Epithelial cell of proximal tubule (primary cell): ENCODE measurements at places on chromosomes 13 and 19. TPM values are rescaled to one million over a fixed set of nuclear protein-coding genes. Genes with fewer than 3 reads are reported as not detected.

TUBB4A gene
- 0.72 and 3.1 TPM in 2 replicates for total RNA-seq

IER2 gene
- 105 and 145 TPM in 2 replicates for total RNA-seq

ZNF816 gene
- 2.5 and 4.2 TPM in 2 replicates for total RNA-seq

CERS1 gene
- 0.87 and 2.0 TPM in 2 replicates for total RNA-seq

RFPL4A gene
- not detected in 2 replicates for total RNA-seq

TNFSF13B gene
- total RNA-seq = 0.12 and 0.51 TPM in 2 replicates

B3GNT3 gene
- 11.1 and 17.3 TPM in 2 replicates for total RNA-seq

SHC2 gene
- total RNA-seq = 0.07 and 2.1 TPM in 2 replicates

PCSK4 gene
- total RNA-seq = 1.4 and 2.5 TPM in 2 replicates

TMEM143 gene
- total RNA-seq = 3.8 and 5.4 TPM in 2 replicates

IGFL2 gene
- total RNA-seq = not detected in 2 replicates

ZNF563 gene
- 2.8 and 9.7 TPM in 2 replicates for total RNA-seq

OR7D2 gene
- under 0.01 and 0.12 TPM in 2 replicates for total RNA-seq

PSG6 gene
- not detected in 2 replicates for total RNA-seq

CHERP gene
- 9.5 and 11.2 TPM in 2 replicates for total RNA-seq

C19orf73 gene
- total RNA-seq = 2.7 and 10.3 TPM in 2 replicates

ZNF493 gene
- total RNA-seq = 6.2 and 10.3 TPM in 2 replicates

ZNF98 gene
- 0.92 and 1.7 TPM in 2 replicates for total RNA-seq

ZNF709 gene
- total RNA-seq = 1.2 and 1.9 TPM in 2 replicates

FAM32A gene
- total RNA-seq = 113 and 119 TPM in 2 replicates

TJP3 gene
- 1.9 and 3.8 TPM in 2 replicates for total RNA-seq

HOMER3 gene
- total RNA-seq = 85.9 and 106 TPM in 2 replicates

TSC22D1 gene
- 34.2 and 38.3 TPM in 2 replicates for total RNA-seq

SLC25A41 gene
- 0.23 TPM in 1 of 2 replicates, not detected in the other for total RNA-seq

ZNF610 gene
- 0.51 and 1.3 TPM in 2 replicates for total RNA-seq

NOTCH3 gene
- total RNA-seq = 3.8 and 19.6 TPM in 2 replicates

ZNF468 gene
- 16.9 and 22.1 TPM in 2 replicates for total RNA-seq

CABP5 gene
- not detected in 2 replicates for total RNA-seq

CLEC17A gene
- not detected in 2 replicates for total RNA-seq

ZNF8 gene
- 4.2 and 4.5 TPM in 2 replicates for total RNA-seq

ZNF738 gene
- 15.0 and 17.8 TPM in 2 replicates for total RNA-seq

CFAP97D2 gene
- not detected in 2 replicates for total RNA-seq

LENG9 gene
- total RNA-seq = 2.7 and 4.1 TPM in 2 replicates

PPP1R13L gene
- total RNA-seq = 15.2 and 16.8 TPM in 2 replicates

ZNF723 gene
- not detected in 2 replicates for total RNA-seq

ACP5 gene
- total RNA-seq = 3.3 and 4.4 TPM in 2 replicates

PRSS57 gene
- total RNA-seq = not detected in 2 replicates

FSD1 gene
- 17.5 and 22.9 TPM in 2 replicates for total RNA-seq
